ENCODE measurements at places on chromosomes 1 and 21. TPM values are rescaled to one million over a fixed set of nuclear protein-coding genes. Genes with fewer than 3 reads are reported as not detected.

The OR2T11 gene
- total RNA-seq = not detected

GRCh38 chr1:116785006-116785405 lies 30.8 kb downstream of the CD2 start:
- no peak overlapping the region for H3K27ac ChIP-seq
- H3K4me3 ChIP-seq = no peak overlapping the region
- no peak for DNase-seq
- H3K36me3 ChIP-seq = no peaks in the 10 kb centered on the region

DNA sequence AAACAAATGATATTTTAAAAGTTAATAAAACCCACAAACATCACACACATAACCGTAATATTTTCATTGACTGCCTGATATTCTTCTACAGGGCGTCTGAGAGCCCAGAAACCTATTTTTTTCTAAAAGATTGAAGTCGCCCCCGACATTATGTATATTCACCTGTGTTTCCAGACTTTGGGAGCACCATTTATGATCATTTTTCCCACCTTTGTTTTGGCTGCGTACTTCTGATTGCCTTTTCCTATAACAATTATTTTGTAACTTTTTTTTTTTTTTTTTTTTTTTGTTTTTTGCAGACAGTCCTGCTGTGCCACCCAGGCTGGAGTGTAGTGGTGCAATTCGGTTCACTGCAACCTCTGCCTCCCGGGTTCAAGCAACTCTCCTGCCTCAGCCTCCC lies 839 bp upstream of the ACBD3 start:
- H3K27me3 ChIP-seq = no peaks in the 10 kb centered on the region
- no peak overlapping the region for H3K27ac ChIP-seq
- peak overlapping the region; percentile 95 for H3K4me3 ChIP-seq
- H3K36me3 ChIP-seq = no peaks in the 10 kb centered on the region
- no peak for DNase-seq

GRCh38 chr1:29113413-29114117 lies 10.1 kb downstream of the TMEM200B start:
- H3K36me3 ChIP-seq = peaks cover 13% of the 10 kb centered on the region
- no peak for DNase-seq
- H3K4me1 ChIP-seq = no peaks in the 10 kb centered on the region

The DRAXIN gene
- total RNA-seq = 20.1 TPM

The TPTE gene
- not detected for total RNA-seq

DNA sequence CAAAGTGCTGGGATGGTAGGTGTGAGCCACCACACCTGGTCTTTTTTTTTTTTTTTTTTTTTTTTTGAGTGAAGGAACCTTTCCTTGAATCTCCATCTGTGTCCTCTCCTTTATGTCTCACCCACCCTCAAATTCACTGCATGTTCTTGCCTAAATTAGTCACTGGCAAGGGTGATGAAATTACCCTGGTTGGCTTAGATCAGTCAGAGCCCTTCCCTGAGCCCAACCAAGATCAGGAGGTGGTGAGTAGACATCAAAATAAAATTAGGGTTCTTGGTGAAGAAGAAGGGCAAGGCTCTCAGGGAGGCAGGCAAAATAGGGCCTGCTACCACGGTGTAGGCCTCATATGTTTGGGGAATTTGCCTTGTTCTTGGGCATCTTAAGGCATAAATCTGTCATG lies 5.3 kb upstream of the TNN start:
- H3K36me3 ChIP-seq = no peaks in the 10 kb centered on the region
- no peak overlapping the region for H3K27ac ChIP-seq
- no peak for DNase-seq
- H3K4me1 ChIP-seq = no peaks in the 10 kb centered on the region

DNA sequence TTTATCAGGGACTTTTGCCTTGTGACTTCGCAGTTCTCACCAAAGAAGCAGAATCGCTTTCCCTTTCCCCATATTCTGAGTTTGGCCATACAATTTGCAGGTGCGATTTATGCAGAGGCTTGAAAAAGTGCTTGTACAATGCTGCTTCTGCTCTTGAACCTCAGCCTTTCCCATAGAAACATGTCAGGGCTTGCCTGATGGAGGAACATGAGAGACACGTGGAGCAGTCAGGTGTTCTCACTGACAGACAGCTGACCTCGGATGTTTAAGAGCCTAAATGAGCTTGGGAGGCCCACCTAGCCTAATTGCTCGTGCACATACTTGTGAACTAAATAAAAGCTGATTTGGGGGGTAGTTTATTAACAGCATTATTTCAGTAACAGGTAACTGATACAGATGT lies 290.0 kb downstream of the S1PR1 start:
- no peaks in the 10 kb centered on the region for H3K4me1 ChIP-seq
- H3K27ac ChIP-seq = no peak overlapping the region
- H3K27me3 ChIP-seq = no peaks in the 10 kb centered on the region
- no peak for DNase-seq
- no peak overlapping the region for H3K4me3 ChIP-seq

GRCh38 chr1:181592255-181592859 lies 109.0 kb downstream of the CACNA1E start:
- DNase-seq = peak; percentile 20
- H3K27me3 ChIP-seq = no peaks in the 10 kb centered on the region
- peak overlapping the region; percentile 32 for H3K4me3 ChIP-seq
- H3K4me1 ChIP-seq = no peaks in the 10 kb centered on the region

Data from H9 (cell line).